ENCODE measurements at places on chromosomes 12 and 14. TPM values are rescaled to one million over a fixed set of nuclear protein-coding genes. Genes with fewer than 3 reads are reported as not detected.

The BDKRB2 gene
- not detected for total RNA-seq

The AP5M1 gene
- total RNA-seq = 44.2 TPM

The POLE2 gene
- total RNA-seq = 36.3 TPM

The FAM186B gene
- 0.15 TPM for total RNA-seq

The KRT6B gene
- not detected for total RNA-seq

Measured in CD8-positive, alpha-beta memory T cell (primary cell).